ENCODE measurements at places on chromosomes 6 and 20.

DNA sequence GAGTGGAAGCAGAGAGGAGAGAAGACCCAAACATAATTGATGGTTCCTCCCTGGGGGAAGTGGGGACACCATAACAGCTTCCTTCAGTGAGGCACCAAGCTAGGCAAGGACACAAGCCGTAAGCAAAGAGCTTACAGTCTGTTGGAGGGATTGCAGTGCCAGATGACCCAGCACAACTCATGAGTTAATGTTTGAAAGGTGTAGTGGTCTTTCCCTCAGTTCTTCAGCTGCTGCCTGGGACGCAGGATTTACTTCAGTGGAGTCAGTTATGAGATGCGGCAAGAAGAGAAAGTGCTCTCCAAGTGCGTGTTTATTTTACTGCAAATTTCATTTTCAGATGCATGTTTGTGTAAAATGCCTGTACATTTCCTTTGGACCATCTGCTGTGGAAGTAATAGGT, 38.7 kb upstream of the SLC17A4 start:
- DNase-seq, result no peak

- DNase-seq, result no peak
These were observed 153.3 kb downstream of the PKHD1 start for GRCh38 chr6:51934098-51934497.

GRCh38 chr20:3276680-3277015, 37.7 kb upstream of the SLC4A11 start:
- no peak for DNase-seq

DNA sequence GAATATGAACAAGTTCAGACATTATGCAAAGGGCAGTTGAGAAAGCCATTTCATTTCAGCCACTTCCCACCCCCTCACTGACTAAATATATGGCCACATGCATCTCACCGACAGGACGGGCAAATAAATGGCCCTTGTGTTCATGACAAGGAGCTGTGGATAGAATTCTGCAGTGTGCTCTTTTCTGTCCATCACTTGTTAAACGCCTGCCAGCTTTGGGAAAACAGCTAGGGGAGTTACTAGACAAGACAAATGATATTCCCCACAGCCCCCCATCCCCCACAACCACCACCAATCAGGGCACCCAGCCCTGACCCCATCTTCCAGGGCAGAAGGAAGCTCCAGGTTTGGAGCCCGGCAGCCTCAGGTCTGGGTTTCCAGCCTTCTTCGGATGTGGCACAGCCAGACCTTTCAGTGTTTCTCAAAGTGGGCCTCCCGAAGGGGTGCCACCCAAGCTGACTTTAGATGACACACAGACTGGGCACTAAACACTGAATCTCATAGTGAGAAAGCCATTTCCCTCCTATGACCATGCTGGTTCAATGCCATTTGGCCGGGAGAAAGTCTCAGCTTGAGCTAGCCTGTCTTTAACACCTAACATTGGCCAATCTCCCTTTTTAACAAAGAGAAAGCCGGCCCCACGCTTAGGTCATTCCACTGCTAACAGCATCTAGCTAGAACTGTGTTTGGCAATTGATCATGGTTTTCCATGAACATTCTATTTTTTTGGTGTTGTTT, 4.0 kb upstream of the RIPOR3 start:
- DNase-seq, result no peak

GRCh38 chr6:53731866-53732636, 62.8 kb upstream of the LRRC1 start:
- DNase-seq, result no peak

DNA sequence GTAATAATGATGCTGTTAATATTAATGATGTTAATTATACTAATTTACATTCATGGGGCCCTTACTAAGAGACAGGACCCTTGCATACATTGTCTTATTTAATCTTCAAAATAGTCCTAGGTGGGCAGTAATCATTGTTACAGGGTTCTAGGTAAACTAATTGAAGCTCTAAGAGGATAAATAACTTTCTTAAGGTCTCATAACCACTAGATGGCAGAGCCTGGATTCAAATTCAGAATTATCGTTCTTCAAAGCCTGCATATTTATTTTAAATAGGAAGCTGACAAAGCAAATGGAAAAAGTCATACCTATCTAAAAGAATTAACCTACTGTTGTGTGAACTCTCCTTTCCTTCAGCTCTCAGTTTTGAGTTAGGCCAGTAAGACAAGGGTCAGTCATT, 23.5 kb downstream of the PTCHD4 start:
- no peak for DNase-seq

GRCh38 chr6:167238694-167239467, 52.2 kb upstream of the UNC93A start:
- DNase-seq, result no peak

GRCh38 chr6:25476126-25476525, 175.9 kb upstream of the SCGN start:
- no peak for DNase-seq

DNA sequence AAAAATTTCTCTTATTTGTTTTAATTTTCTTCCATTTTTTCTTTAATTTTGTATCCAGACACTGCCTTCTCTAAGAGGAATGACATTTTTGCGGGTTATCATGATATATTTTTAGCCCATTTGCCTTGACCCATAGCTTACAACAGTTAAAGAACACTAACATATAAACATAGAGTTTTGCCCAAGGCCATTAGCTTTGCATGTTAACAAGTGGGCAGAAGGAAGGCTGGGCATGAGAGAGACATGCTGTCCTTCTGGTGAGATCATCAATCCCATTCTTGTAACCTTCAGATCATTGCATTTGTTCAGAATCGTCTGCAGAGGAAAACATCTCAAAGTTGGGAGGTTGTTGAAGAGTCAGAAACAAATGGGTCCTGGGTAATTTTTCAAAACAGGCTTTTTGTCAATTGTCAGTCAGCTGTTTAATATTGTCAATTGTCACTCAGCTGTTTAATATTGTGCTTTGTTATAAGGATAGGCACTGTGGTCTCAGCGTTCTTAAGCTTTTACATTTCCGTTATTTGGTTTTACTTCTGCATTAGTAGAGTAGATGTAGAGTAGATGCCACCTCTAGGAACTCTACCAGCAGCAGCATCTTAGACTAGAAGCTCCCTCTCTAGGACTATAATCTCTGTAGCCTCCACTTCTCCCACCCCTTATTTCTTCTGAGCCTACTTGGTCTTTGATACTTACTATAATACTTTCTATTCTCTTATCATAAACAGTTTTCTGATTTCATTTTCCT, 243.1 kb downstream of the ESR1 start:
- DNase-seq, result no peak

DNA sequence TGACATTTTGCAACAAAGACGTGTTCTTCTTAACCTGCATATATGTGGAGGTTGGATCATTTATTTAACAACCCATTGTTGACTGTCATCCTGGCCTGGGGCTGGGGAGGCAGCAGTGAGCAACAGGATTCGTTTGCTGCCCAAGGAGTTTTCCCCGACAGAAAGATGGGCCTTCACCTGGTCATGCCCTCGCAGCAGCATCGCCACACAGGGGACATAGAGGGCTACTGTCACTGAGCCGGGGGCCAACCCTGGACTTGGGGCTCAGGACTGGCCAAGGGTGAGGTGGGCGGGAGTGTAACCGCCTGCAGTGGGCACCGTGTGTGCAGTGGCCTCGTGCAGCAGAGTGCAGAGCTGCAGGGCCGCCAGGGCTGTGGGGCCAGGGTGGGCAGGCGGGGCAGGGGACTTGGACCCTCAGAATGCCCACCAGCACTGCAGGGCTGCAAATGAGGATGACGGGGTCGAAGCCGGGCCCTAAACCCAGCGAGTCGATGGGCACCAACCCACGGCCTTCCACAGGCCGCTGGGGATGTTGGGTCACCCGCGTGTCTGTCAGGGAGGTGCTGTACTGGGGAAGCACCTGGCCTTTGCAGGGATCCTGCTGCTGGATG, 11.8 kb downstream of the DUSP22 start:
- DNase-seq, result no peak

GRCh38 chr20:32637311-32637710, 36.4 kb downstream of the C20orf203 start:
- no peak for DNase-seq

GRCh38 chr6:53752856-53753255, 41.9 kb upstream of the LRRC1 start:
- DNase-seq, result peak; percentile 62

DNA sequence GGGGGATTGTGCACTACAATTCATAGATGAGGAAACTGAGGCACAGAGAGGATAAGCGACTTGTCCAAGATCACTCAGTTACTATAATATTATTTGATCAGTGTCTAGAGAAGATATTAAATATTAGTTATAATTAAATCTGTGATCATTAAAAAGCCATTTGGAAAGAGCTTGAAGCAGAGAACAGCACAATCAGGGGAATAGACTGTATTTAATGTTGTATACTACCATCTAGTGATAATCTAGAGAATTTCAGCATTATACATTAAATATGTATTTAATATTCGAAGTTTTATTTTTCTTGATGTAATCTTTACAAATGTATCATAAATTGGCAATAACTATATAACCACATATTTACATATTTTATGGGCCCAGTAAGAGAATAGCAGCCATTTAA, 20.1 kb upstream of the MTCL3 start:
- no peak for DNase-seq

DNA sequence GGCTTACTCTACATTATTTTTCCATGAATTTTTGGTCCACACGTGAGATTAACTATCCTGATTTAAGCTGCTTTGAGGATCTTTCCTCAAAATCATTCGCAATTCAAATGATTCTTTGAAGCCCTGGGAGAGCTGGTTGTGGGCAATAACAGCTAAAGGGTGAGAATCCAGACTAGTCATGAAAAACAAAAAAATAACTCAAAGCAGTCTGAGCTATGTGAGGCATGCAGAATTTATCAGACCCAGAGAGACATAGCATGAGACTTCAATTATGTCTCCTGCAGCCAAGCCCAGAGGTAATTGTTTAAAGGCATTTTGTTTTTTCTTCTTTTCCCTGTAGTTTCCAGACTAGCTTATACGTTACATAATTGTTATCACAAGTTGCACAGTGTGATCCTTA, 517.3 kb upstream of the PTCHD4 start:
- DNase-seq, result peak; percentile 22

- peak; percentile 22 for DNase-seq
These were observed 328.2 kb upstream of the JAG1 start for GRCh38 chr20:11001764-11002540.

DNA sequence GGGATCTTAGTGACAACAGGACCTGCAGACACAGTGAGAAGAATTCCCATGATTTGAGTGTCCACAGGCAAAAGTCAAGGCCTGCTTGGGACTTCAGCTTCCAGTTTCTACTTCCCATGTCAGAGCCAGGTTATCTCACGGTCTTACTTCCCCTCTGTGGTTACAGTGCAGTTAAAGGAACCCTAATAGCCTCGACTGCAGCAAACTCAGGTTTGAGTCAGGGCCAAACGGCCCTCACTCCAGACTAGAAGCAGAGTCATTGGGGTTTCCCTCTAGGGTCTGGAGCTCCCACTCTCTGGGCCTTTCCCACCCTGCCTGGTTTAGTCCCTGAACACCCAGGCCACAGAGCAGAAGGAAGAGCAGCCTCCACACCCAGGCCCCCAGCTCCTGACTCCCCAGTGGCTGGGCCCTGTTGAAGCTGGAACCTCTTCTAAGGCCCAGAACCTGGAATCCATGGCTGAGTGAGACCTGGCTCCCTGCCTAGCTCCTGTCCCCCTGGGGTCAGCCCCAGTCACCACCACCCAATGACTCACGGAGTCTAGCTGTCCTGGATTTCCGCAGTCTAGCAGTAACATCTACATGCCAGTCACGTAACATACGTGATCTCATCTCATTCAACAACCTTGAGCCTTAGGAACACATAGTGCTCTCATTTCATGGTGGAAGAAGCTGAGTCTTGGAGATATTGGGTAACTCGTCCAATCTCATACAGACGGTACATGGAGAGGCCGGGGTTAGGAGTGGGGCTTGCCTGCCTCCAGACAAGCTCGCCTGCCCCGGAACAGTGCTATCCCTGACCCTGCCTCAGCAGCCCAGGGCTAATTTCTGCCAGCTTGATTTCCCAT, 9.2 kb upstream of the GHRH start:
- DNase-seq, result no peak

GRCh38 chr20:10419550-10420133, 14.4 kb downstream of the MKKS start:
- DNase-seq, result no peak
